Urinary bladder (tissue), 4 donors: ENCODE measurements at places on chromosomes 2 and 18. TPM values are rescaled to one million over a fixed set of nuclear protein-coding genes. Genes with fewer than 3 reads are reported as not detected.
A peak's percentile ranks its signal among the peaks of the same experiment; 100 is the strongest.

DNA sequence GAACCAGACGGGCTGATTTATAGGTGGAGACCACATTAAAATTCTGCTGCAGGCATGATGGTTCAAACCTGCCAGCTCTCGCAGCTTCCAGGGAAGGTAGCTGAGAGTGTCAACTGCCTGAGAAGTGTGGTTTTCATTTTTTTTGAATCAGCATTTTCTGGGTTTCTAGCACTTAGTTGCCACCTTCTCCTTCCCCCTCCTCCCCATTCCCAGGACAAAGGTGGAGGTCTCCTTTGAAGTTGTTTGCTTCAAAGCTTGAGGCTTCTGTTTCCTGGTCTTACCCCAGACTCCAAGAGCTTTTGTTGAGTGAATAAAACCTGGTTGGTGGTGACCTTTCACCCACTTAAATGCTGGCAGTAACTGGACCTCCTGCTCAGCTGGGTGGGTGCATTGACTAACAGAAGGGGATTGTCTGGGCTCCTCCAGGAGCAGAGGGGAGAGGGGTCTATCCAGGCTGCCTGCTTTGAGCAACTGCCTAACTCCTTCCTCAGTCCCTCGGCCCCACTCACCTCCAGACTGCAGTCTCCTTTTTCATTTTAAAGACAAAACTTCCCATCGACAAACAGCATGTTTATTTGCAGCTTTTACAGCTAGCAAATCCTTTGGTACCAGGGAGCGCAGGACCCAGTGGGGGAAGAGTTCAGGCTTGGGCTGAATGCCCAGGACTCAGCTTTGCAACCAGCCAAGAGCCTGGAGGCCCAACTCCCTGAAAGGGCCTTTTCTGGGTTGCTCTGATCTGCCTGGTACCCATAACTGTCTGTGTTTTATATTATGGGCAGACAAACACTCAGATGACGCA, 3.5 kb downstream of the RHOB start:
- DNase-seq: peak; percentile 59

DNA sequence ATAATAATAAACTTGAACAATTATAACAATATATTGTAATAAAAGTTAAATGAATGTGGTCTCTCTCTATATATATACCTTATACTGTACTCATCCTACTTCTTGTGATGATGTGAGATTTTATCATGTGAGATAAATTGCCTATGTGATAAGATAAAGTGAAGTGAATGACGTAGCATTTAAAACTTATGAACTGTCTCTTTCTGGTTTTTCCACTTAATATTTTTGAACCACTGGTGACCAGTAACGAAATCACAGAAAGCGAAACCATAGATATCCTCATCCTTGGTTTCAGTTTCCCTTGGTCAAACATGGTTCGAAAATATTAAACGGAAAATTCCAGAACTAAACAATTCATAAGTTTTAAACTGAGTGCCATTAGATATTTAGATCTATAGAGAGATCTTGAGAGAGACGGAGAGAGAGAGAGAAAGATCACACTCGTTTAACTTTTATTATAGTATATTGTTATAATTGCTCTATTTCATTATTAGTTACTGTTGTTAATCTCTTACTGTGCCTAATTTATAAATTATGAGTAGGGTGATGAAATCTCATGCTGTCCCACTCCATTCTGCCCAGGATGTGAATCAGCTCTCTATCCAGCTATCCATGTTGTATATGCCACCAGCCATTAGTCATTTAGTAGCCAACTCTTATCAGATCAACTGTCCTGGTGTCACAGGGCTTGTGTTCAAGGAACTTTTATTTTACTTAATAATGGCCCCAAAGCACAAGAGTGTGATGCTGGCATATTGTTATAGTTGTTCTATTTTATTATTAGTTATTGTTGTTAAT, 156.8 kb downstream of the THADA start:
- no peak for DNase-seq

- DNase-seq: no peak
Observed at GRCh38 chr2:84299211-84299775, 159.8 kb downstream of the SUCLG1 start.

DNA sequence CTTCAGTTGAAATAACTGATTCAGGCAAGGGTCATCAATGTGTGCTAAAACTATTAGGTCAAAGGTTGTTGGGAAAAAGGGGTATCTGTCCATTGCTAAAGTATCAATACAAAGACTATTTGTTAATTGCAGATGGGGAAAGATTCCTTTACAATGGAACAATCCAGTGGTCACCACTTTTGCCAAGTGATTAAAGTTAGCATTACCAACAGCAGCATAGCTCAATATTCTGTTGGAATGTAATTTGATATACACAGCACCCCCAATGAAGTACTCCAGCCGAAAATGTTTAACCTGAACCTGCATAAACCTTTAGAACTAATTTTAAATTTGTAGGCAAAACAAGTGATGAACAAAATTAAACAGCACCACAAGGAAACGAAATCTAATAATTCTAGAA, 191.0 kb downstream of the TCF4 start:
- DNase-seq: no peak

GRCh38 chr2:230881840-230882239, 17.1 kb downstream of the ITM2C start:
- no peak for DNase-seq

Gene KCNIP3
- total RNA-seq: 6.1 TPM

Gene CD8B2
- total RNA-seq: 0.37 TPM
